ENCODE measurements at places on chromosomes 12 and 14.
A peak's percentile ranks its signal among the peaks of the same experiment; 100 is the strongest.

DNA sequence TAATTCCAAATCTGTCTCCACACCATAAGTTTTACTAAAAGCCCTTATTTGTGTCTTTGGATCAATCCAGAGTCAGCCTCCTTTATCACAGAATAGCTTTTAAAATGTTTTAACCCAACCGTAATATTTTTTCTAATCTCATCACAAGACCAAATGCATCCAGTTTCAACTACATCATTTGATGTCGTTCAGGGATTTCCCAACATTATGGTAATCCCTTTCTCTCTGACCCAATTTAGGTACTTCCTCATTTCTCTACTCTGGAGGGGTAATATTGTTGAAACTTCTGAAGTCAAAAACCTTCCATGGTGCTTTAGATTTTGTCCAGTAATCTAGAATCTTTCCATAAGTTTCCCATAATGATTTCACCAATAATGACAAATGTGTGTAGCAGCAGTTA, 596.8 kb downstream of the SOX5 start:
- no peak for DNase-seq

- DNase-seq: no peak
Observed at GRCh38 chr14:68157971-68158371, 338.4 kb downstream of the RAD51B start.

GRCh38 chr12:2039034-2039433, 13.8 kb upstream of the CACNA1C start:
- DNase-seq: no peak

DNA sequence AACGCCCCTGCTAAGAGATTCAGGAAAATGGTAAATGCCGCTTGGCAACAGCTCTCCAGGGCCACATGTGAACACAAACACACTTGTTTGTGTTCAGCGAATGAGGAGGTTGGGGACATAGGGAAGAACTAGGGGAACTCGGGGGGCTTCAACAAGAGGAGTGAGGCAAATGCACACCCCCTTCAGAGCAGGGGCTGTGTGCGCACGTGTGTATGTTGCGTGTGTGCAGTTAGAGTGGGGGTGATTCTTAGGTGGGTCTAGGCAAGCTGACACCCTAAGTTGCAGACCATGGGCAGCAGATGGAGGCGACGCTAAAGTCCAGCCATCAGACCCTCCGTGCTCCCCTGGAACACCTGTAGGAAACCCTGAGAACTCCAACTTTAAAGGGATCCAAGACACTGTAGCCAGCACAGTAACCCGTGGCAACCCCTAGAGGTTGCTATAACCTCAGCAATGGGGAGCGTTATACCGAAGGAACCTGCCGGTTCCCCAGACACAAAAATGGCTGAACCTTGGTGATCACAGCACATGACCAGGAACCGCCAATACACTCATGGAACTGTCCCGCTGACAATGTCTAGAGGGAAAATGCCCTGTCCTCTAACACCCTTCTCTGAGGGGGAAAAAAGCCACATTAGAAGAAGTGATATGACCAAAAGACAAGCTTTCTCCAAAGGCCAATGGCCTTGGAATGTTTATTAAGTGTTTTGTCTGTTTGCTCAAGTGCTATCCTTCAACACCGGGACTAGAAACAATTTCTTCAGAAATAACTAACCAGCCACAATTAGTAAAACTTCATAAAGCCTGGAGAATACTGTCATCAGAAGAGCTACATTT, 86.5 kb upstream of the CEP83 start:
- peak; percentile 65 for DNase-seq

GRCh38 chr12:46379352-46379751, 6.8 kb upstream of the SLC38A2 start:
- DNase-seq: no peak

- no peak for DNase-seq
Observed at GRCh38 chr12:2804393-2805142, 7.9 kb upstream of the ITFG2 start.

DNA sequence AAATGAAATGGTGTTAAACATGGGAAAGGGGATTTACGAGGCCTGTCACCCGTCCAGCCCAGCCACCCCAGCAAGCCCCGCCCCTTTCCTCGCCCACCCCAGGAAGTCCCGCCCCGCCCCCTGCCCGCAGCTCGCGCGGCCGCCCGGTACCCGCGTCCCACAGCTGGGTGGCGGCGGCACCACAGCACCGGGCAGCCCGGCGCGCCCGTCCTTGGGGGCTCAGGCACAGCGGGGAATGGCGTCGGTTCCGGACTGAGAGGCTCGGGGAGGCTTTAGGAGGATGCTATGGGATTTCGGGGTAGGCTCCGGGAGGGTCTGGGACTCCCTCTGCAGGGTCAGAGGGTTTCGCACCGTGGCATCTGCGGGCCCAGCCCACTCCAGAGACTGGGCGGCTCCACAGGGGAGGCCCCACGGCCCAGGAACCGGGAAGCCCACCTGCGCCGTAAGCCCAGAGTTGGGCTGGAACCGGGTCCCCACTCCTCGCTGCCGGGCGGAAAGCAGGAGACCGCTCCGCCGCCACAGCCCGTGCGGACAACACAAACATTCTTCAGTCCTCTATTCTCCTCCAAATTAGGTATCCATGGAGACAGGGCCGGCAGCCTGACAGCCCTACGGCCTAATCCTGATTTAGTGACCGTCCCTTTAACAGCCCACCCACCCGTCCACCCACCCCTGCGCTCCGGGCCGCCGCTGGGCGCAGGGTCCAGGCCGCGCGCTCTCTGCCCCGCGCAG, 1.4 kb downstream of the FIGNL2 start:
- DNase-seq: peak; percentile 63

- DNase-seq: no peak
Observed at GRCh38 chr12:112540021-112540420, 121.3 kb downstream of the PTPN11 start.

- peak; percentile 9 for DNase-seq
Observed at GRCh38 chr12:53113136-53113705, 9.9 kb downstream of the SOAT2 start.

DNA sequence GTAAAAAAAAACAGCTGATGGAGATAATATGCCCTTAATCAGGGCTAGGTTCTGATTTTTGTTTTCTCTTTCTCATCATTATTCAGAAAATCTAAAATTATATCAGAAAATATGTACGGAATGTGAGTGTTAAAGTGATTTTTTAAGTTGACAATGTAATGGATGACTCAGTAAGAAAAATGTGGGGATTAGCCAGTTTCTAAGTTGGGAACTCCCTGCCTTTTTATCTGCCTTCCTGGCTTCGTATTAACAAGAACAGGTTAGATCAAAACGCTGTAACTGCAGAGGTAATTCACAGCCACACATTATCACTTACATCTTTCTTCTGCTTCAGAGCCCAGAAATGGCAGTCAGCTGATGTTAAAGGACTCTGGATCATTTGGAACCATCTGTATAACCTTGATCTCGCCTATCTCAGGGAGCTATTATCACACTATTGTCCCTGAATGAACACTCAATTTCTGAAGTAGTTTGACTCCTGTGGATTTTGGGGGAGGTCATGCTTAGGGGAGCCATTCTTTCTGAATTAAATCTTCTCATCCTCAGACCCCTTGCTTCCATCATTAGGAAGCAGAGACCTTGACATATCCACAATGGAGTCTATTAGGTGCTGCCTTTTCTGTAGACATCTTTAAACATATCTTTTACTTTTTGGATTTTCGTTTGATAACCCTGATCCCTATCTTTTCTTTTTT, 135.7 kb upstream of the SLC16A7 start:
- no peak for DNase-seq

DNA sequence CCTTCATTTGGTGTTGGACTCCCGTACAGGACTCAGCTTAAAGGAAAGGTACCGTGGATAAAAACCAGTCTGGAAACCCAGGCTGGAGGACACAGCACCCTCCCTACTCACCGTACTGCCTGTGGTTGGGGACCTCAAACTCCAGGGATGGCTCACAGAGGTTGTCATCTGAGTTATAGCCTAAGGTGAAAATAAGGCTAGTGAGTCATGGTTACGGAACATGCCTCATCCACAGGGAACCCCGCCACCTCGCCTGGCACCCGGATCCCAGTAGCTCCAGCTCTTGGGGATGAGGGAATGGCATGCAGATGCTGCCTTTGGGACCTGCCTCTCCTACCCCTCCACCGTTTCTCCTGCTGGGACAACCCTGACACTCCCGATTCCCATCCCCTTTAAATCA, 36.8 kb upstream of the GPR68 start:
- DNase-seq: no peak

GRCh38 chr12:130832561-130833209, 6.4 kb downstream of the STX2 start:
- DNase-seq: no peak

- no peak for DNase-seq
Observed at GRCh38 chr14:97301931-97302559, 504.9 kb downstream of the VRK1 start.

DNA sequence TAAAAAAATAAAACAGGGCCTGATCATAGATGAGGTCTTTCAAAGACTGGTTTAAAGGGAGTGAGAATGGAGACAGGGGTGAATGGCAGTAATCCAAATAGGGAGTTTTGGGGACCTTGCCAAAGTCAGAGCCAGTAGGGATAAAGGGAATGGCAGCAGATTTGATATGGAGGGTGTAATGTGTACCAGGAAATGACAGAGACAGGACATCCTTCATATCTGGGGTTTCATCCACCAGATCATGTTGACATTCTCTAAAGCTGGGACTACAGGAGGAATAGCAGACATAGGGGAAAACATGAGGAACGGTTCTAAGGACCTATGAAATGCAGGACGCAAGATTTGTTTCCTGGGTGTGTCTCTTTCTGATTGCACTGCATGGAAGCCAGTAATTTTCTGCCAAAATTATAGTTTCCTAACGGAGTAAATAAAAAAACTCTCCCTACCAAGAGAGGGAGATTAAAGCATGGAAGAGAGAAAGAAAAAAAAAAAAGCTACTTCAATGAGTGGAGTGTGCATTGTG, 169.9 kb downstream of the PRKD1 start:
- DNase-seq: no peak

- no peak for DNase-seq
Observed at GRCh38 chr12:124233041-124233796, 61.7 kb upstream of the RFLNA start.

DNA sequence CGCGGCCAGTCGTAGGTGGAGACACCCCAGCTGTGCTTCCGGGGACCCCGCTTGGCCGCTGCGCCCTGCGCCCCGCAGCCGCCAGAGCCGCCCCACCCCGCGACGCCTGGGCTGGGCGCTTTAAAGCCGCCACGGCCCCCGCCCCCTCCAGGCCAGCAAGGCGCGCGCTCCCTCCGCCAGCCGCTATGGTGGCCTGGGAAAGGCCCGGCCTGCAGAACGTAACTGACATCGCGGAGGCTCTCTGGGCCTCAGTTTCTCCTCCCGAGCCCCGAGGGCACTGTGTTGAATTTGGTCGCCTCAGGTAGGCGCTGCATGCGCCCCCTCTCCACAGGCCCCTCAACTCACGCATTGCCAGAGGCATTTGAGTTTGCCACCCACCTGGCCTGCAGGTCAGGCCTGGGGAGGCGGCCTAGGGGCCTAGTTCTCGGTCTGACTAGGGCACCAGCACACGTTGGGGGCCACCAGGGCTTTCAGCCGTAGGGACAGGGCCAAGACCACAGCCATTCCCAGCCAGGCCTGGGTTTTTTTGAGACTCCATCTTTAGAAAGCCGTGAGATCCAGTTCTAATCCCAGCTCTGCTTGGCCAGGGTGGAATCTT, at the start of gene NGB:
Gene NGB, minus strand, starts transcription at position 94 of the 598 bp plus-strand sequence. CDS start 269 bp downstream, outside the sequence.
- no peak for DNase-seq

DNA sequence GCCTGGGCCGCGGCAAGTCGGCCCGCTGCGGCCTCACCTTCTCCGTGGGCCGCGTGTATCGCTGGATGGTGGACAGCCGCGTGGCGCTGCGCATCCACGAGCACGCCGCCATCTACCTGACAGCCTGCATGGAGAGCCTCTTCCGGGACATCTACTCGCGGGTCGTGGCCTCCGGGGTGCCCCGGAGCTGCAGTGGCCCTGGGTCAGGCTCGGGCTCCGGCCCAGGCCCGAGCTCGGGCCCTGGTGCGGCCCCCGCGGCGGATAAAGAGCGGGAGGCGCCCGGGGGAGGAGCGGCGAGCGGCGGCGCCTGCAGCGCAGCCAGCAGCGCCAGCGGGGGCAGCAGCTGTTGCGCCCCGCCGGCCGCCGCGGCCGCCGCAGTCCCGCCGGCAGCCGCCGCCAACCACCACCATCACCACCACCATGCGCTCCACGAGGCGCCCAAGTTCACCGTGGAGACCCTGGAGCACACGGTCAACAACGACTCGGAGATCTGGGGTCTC, 226.2 kb upstream of the CRY1 start:
- no peak for DNase-seq
